Heart right ventricle (tissue), 16 donors: ENCODE measurements at places on chromosomes 2 and 18. TPM values are rescaled to one million over a fixed set of nuclear protein-coding genes. Genes with fewer than 3 reads are reported as not detected.
A peak's percentile ranks its signal among the peaks of the same experiment; 100 is the strongest.

DNA sequence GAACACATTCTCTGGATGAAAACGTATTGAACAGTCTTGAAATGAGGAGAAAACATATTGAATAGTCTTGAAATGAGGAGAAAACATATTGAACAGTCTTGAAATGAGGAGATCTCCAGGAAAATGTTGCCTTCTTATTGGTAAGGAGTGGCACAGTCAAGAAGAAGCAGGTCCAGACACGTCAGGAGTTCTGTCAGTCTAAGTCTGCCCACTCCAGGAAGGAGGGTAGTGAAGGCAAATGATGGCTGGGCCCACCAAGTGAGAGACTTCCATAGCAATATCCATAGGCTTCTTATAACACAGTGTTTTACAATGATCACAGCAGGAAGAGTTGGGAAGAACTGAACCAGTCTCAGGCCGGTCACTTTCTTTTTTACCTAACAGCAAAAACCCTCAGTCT is 316.2 kb downstream of the ETAA1 start:
- no peak for DNase-seq
- H3K4me1 ChIP-seq, result no peaks in the 10 kb centered on the region
- H3K27me3 ChIP-seq, result no peaks in the 10 kb centered on the region
- no peak overlapping the region for H3K4me3 ChIP-seq
- no peak overlapping the region for H3K27ac ChIP-seq
- no peaks in the 10 kb centered on the region for H3K36me3 ChIP-seq

- no peak for DNase-seq
- no peak overlapping the region for H3K4me3 ChIP-seq
- no peak overlapping the region for H3K27ac ChIP-seq
- no peaks in the 10 kb centered on the region for H3K36me3 ChIP-seq
- H3K4me1 ChIP-seq, result no peaks in the 10 kb centered on the region
Observed at GRCh38 chr18:40993363-40993762, 961.7 kb upstream of the PIK3C3 start.

- H3K4me3 ChIP-seq, result no peak overlapping the region
- no peak overlapping the region for H3K27ac ChIP-seq
- H3K4me1 ChIP-seq, result peaks cover 12% of the 10 kb centered on the region
Observed at GRCh38 chr2:17749753-17750438, 3.7 kb downstream of the SMC6 start.

DNA sequence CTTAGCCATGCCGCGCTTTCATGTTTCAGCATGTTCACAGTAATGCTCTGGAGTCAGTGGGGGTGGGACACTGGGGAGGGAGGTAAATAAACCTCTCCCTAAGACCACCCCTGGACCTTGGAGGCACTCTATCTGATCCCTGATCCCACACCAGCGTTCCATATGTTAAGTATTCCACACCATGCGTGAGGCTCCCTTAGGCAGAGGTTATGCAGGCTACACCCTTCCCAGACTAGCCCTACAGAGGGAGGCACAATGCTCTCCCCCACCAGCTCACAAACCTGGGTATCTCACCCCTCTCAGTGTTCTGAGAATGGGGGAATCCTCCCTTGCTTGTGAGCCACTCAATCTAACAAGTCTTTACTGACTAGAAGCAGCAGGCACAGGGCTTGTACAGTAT is 1610.4 kb upstream of the ZEB2 start:
- no peaks in the 10 kb centered on the region for H3K27me3 ChIP-seq
- no peaks in the 10 kb centered on the region for H3K4me1 ChIP-seq
- H3K36me3 ChIP-seq, result no peaks in the 10 kb centered on the region
- H3K4me3 ChIP-seq, result no peak overlapping the region
- no peak for DNase-seq
- H3K27ac ChIP-seq, result no peak overlapping the region

DNA sequence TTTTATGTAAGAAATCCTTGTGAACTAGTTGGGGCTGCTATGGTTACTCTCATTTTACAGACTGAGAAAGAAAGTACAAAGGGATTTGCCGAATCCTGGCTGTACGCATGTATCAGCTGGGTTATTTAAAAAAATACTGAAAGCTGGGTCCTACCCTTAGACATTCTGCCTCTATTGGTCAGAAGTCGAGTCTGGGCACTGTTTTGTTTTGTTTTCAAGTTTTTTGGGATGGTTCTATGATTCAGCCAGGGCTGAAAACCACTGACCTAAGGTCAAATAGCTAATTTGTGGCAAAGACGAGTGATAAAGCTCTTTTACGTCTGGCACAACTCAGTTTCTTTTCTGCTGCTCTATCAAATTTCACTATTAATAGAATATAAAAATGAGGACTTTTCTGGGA is 5.9 kb upstream of the SLC8A1 start:
- H3K27ac ChIP-seq, result peak overlapping the region; percentile 27
- peaks cover 49% of the 10 kb centered on the region for H3K4me1 ChIP-seq
- DNase-seq, result no peak
- no peak overlapping the region for H3K4me3 ChIP-seq
- H3K36me3 ChIP-seq, result no peaks in the 10 kb centered on the region

DNA sequence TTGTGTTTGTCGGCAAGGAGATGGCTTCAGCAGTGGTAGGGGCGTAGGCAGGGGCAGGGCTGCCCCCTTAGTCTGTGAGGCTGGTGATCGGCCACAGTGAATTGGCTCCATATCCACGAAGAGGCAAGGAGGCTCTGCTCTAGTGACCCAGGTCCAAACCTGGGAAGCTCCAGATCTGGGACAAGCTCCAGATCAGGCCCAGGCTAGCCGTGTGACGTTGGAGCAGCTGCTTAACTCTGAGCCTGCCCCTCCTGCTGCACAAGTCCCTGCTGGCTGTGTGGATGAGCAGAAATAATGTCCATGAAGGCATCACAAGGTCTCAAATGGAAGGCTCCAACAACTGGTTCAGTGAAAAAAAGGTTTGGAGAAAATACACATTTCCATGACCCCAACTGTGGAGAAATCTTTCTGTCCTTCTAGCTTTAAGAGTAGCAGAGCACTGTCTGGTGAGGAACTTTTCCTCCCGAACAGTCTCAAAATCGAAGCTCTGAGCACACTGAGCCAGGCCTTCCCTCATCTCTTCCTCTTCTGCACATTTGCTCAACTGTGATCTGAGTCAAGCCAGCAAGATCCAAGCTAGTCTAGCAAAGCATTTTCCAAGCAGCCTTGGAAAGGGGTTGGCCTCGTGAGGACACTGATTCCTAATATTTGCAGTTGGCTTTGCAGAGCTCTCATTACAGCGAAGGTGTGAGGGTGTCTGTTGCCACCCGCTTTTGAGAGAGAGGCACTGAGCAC is 67.0 kb upstream of the TCF7L1 start:
- H3K36me3 ChIP-seq, result no peaks in the 10 kb centered on the region
- DNase-seq, result no peak
- peaks cover 3% of the 10 kb centered on the region for H3K4me1 ChIP-seq
- no peak overlapping the region for H3K27ac ChIP-seq

- no peaks in the 10 kb centered on the region for H3K4me1 ChIP-seq
- no peak overlapping the region for H3K4me3 ChIP-seq
- DNase-seq, result no peak
- no peaks in the 10 kb centered on the region for H3K36me3 ChIP-seq
- H3K27ac ChIP-seq, result no peak overlapping the region
- peaks cover 28% of the 10 kb centered on the region for H3K27me3 ChIP-seq
Observed at GRCh38 chr2:2320486-2321199, 10.4 kb downstream of the MYT1L start.

- no peaks in the 10 kb centered on the region for H3K36me3 ChIP-seq
- no peak for DNase-seq
- peaks cover 20% of the 10 kb centered on the region for H3K27me3 ChIP-seq
- no peak overlapping the region for H3K27ac ChIP-seq
- no peaks in the 10 kb centered on the region for H3K4me1 ChIP-seq
Observed at GRCh38 chr2:104825124-104825865, 28.6 kb upstream of the POU3F3 start.

DNA sequence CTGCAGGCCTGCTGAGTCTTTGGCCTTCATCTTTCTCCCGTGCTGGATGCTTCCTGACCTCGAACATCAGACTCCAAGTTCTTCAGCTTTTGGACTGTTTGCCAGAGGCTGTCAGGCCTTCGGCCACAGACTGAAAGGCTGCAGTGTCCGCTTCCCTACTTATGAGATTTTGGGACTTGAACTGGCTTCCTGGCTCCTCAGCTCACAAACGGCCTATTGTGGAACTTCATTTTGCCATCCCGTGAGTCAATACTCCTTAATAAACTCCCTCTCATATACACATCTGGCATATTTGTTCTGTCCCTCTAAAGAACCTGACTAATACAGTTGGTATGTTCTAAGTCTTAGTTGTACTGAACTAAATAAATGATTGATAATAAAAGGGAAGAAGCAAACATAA is 702.8 kb upstream of the LINC00305 start:
- H3K27ac ChIP-seq, result no peak overlapping the region
- no peaks in the 10 kb centered on the region for H3K27me3 ChIP-seq
- no peaks in the 10 kb centered on the region for H3K36me3 ChIP-seq
- no peak for DNase-seq

GRCh38 chr2:170886386-170886785 is 42.7 kb upstream of the GORASP2 start:
- H3K36me3 ChIP-seq, result no peaks in the 10 kb centered on the region
- no peak for DNase-seq
- H3K27ac ChIP-seq, result no peak overlapping the region
- no peaks in the 10 kb centered on the region for H3K27me3 ChIP-seq
- H3K4me1 ChIP-seq, result no peaks in the 10 kb centered on the region

DNA sequence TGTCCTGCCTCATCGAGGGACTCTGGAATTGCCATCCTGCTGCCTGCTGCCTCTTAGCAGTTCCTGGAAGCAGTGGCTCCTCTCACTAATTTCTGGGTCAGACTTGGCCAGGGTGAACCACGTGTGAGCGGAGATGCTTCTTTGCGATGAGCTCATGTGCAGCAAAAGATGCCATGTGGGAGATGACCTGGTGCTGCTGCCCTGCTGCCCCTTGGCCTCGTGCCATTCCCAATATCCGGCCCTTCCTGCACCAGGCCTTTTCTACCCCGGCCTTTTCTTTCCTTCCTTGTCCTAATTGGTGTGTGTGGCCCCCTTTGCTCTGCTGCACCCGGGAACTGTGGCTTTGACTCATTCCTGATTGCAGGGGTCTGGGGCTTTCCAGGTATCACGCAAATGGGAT is 296.9 kb upstream of the HS6ST1 start:
- H3K27me3 ChIP-seq, result no peaks in the 10 kb centered on the region
- no peak overlapping the region for H3K4me3 ChIP-seq
- no peak for DNase-seq
- no peak overlapping the region for H3K27ac ChIP-seq
- no peaks in the 10 kb centered on the region for H3K4me1 ChIP-seq

DNA sequence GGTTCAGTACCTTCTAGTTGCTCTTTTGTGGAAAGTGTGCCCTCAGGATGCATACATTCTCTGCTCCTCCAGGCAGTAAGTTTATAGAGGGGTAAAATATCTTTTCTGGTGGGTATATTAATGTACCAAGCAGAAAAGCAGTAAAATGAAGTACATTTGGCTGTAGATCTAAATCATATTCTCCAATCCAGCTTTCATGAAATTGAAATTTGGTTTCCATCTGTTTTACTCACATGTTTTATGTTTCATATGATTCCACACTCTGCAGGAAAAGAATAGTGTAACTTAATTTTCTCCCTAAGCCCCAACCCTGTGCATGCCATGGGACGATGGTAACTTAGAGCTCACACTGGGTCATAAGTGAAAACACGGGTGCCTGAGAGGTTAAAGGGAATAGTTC is 172.3 kb downstream of the AKAIN1 start:
- DNase-seq, result no peak
- H3K27me3 ChIP-seq, result no peaks in the 10 kb centered on the region
- H3K4me1 ChIP-seq, result no peaks in the 10 kb centered on the region
- H3K36me3 ChIP-seq, result no peaks in the 10 kb centered on the region

- H3K4me1 ChIP-seq, result peaks cover 16% of the 10 kb centered on the region
- no peak overlapping the region for H3K4me3 ChIP-seq
- no peaks in the 10 kb centered on the region for H3K27me3 ChIP-seq
- no peaks in the 10 kb centered on the region for H3K36me3 ChIP-seq
- DNase-seq, result no peak
- no peak overlapping the region for H3K27ac ChIP-seq
Observed at GRCh38 chr2:45937990-45938389, 286.5 kb downstream of the PRKCE start.

- no peaks in the 10 kb centered on the region for H3K27me3 ChIP-seq
- H3K4me3 ChIP-seq, result no peak overlapping the region
- no peak for DNase-seq
- H3K4me1 ChIP-seq, result peaks cover 5% of the 10 kb centered on the region
- no peaks in the 10 kb centered on the region for H3K36me3 ChIP-seq
- no peak overlapping the region for H3K27ac ChIP-seq
Observed at GRCh38 chr2:151623631-151624030, 110.6 kb downstream of the NEB start.

DNA sequence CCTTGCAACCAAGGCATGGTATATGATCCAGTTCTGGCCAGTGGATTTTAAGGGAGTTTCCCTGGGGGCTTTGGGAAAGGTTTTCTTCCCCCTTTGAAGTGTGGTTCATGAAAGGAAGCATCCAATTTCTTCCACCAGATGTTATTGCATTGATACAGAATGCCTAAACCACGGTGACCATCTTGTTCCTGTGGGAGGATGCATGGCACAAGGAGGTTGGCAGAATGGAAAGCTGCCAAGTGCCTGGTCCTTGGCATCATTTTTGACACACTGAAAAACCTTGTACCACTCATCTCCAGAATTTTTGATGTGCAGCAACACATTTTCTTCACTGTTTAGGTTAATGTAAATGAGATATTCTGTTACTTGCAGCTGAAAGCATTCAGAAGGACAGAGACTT is 55.2 kb upstream of the CXCR4 start:
- H3K27me3 ChIP-seq, result no peaks in the 10 kb centered on the region
- H3K4me3 ChIP-seq, result no peak overlapping the region
- H3K27ac ChIP-seq, result no peak overlapping the region
- peaks cover 13% of the 10 kb centered on the region for H3K4me1 ChIP-seq
- no peaks in the 10 kb centered on the region for H3K36me3 ChIP-seq

- H3K4me1 ChIP-seq, result no peaks in the 10 kb centered on the region
- H3K36me3 ChIP-seq, result no peaks in the 10 kb centered on the region
- H3K27ac ChIP-seq, result no peak overlapping the region
- DNase-seq, result no peak
Observed at GRCh38 chr2:29694741-29695140, 226.6 kb downstream of the ALK start.

DNA sequence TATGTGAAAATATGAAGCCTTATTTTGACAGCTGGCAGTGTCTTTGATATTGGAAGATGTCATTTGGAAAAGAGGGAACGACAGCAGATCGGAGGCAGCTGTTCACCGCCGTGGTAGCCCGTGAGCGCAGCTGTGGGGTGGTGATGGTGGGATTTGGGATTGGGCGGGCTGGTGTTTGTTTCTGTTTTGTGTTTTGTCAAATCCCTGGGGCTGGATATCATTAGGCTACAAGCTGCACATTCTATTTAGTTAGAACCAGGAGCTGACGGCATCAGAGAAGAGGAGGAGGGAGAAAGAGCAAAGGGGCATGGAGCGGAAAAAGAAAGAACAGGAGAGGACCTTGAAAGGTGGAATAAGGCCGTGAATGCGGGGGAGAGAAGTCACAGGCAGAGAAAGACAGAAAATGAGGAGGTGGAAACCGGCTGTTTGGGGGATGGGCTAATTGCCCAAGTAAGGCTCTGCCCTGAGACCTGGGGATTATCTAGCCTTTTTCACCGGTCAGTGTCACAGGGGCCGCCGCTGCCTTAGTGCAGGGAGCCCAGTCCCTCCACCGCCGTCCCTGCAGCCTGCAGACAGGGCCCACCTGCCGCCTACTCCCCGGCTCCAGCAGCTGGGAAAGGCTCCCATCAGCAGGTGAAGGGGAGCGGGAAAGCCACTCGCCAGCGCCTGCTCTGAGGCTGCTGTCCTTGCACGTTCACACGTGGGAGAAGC is 88.0 kb downstream of the ZCCHC2 start:
- no peak for DNase-seq
- H3K4me3 ChIP-seq, result peak overlapping the region; percentile 41
- H3K27ac ChIP-seq, result peak overlapping the region; percentile 88
- no peaks in the 10 kb centered on the region for H3K36me3 ChIP-seq

EVX2 gene
- not detected for polyA plus RNA-seq

ADNP2 gene
- polyA plus RNA-seq, result 4.6 TPM

ABCG8 gene
- polyA plus RNA-seq, result 0.15 TPM

DNAJC5G gene
- polyA plus RNA-seq, result 0.19 TPM

CYP27A1 gene
- polyA plus RNA-seq, result 9.1 TPM

TFCP2L1 gene
- polyA plus RNA-seq, result 0.15 TPM
